ENCODE measurements at places on chromosomes 1 and 21.
A peak's percentile ranks its signal among the peaks of the same experiment; 100 is the strongest.

- no peak for DNase-seq
Measured at GRCh38 chr1:94265906-94266305, 28.5 kb upstream of the ARHGAP29 start.

DNA sequence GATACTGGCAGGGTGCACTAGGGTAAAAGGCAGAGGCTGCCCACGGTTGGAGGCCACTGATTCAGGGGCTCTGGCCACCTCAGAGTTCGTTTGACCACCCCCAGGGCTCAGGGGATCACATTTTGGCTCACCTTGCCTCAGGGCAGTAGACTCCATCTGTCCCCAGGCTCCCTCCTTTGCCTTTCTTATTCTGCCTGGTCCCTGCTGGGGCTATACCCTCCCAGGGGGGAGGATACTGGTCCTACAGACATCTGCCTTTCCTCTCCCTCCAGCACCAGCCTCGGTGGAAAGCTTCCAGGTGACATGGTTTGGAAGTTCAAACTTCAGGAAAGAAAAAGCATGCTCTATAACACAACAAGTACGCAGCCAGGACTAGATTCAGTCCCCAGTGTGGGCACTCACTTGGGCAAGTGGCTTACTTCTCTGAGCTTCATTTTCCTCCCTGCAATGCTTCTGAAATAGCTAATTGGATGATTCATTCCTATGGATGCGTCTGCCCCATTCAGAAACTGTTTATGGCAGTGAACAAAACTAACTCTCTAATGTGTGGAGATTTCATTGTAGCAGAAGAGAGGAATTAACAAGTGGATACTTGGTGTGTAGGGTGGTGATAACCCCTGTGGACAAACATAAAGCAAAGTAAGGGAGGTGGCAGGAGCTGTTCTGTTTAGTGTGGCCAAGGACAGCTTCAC, 154.8 kb downstream of the TRABD2B start:
- no peak for DNase-seq

DNA sequence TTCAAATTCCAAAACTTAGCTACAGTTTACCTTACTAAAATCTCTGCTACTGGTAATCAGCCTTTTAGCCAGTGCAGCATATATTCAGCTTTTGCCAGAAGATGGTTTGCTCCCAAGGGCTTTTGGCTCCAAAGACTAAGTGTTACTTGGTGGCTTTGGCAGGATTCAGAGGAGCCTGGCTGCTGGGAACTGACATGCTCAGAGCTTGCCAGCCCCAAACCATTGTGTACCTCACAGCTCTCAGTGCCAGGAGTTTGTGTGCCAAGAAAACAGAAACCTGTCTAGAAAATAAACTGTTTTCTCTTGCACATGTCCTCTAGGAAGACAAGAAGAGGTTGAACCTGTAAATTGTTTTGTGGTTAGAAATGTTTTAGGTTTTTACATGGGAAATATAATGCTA, 315.9 kb downstream of the ST6GALNAC3 start:
- DNase-seq: no peak

GRCh38 chr1:112496290-112496689, 12.5 kb upstream of the WNT2B start:
- no peak for DNase-seq

DNA sequence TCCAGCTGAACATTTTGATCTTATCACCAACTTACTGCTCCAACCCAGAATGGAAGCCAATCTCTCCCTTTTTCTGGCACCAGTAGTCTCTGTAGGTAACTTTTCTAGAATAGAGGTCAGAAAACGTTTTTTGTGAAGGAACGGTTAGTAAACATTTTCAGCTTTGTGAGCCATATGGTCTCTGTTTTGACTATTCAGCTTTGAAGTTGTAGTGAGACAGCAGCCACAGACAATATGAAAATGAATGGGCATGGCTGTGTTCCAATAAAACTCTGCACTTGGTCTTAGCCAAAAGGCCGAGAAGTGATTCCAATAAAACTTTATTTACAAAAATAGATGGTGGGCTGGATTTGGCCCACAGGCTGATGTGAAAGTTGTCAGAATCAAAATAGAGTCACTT, 28.9 kb downstream of the MAP10 start:
- no peak for DNase-seq

DNA sequence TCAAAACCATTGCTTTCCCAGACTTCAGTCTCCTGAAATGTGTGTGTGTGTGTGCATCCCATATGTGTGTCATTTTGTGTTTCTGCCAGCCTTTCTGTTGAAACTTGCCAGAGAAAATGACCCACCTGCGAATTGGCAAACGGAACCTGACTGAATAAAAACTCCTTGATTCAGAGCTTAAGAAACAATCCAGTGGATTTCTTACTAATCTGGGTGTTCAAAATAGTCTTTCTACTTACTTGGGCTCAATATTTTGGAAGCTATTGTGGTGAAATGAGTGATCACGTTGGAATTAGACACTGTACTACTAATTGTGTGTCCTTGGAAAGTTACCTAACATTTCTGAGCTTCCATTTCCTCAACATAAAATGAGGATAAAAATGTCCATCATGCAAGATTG, 138.9 kb upstream of the ERG start:
- no peak for DNase-seq

DNA sequence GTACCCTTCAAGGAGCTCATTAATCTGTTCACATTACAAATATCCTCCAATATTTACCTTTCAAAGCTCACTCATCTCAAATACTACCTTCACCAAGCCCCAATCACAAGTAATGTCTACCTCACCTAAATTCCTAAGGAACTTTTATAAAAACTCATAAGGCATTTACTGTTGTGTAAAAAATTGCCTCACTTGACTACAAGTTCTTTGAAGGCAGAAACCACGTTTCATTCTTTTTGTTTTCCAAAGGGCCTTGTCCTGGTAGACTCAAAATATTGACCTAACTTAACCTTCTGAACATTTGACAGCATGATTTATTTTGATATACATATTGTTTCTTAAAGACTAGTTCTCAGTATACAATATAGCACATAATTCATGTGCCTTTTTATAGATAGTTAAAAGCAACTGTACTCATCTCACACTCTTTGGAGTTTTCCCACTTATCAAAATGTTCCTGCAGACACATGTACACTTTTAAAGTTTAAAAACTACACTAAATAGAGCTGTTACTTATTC, 2.5 kb downstream of the USP33 start:
- DNase-seq: no peak

- DNase-seq: no peak
Measured at GRCh38 chr1:22398656-22399420, 52.8 kb upstream of the ZBTB40 start.

- no peak for DNase-seq
Measured at GRCh38 chr21:31752967-31753366, 21.0 kb upstream of the SCAF4 start.

DNA sequence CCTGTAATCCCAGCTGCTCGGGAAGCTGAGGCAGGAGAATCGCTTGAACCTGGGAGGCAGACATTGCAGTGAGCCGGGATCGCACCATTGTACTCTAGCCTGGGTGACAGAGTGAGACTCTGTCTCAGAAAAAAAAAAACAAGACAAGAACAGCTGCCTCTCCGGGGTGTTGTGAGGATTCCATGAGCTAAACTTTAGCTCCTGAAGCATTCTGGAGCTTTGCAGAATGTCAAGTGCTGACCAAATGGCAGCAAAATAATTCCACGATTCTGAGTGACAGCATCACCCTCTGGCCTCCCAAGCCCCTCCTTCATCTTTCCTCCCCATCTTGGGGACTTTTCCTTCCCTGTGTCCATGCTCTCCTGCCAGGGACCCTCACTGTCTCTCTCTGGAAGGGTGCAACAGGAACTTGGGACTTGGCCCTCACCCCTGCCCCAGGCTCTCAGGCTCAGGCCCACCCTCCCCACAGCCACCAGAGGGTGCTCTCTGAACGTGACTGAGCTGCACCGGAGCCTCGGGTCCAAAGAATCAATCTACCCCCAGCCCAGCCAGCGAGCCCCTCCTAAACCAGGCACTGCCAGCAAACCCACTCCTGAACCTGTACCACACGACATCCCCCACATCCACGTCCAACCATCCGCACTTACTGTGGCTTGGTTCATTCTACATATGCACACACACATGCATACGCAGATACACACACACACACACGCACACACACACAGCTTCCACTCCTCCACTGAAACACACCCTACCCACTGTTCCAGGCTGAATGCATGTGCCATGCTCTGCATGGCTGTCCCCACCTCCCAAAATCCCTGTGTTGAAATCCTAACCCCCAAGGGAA, 45.7 kb downstream of the ACOT7 start:
- DNase-seq: peak; percentile 33

DNA sequence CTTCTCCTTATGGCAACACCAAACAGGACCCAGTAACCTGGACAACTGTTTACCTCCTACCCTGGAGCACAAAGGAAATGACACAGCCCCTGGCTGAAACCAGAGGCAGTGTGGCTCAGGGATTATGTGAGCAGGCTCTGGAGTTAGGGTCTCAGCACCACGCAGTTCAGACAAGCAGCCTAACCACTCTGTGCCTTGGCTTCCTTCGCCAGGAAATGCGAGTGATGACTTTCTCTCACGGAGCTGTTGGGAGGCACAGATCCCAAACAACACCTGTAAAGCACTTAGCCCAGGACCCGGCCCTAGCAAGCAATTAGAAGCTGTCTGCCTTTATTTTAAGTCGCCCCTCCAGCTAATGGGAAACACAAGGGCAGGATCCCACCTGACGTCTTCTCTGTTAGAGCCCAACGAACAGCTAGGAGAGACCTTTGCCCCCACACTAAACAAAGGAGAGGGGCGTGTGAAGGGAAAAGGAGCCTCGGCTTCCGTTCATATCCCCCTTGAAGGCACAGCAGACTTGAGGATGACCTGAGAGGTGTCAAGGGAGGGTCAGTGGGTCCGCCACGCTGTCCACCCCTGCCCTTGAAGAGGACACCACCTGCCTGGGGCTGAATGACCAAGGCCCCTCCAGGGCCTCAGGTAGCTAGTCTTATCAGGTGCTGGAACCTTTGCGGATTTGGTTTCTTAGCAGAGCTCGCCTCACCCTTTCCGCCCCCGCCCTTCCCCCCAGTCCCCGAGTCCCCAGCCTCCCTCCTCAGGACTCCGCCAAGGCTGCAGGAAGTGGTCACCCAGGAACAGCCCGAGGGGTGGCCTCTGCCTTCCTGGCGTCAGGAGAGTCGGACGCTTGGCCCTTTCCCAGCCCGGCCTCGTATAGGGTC, 860 bp downstream of the TMEM63A start:
- no peak for DNase-seq

All from stimulated activated CD8-positive, alpha-beta memory T cell treated with anti-CD3 and anti-CD28 coated beads, Interleukin-2, amount 100 ng/mL, for 1 hour (primary cell).